ENCODE measurements at places on chromosomes 5 and 9.

- no peaks in the 10 kb centered on the region for H3K27me3 ChIP-seq
- no peak for DNase-seq
- no peak overlapping the region for H3K27ac ChIP-seq
Measured at GRCh38 chr5:23274171-23274570, 233.2 kb upstream of the PRDM9 start.

DNA sequence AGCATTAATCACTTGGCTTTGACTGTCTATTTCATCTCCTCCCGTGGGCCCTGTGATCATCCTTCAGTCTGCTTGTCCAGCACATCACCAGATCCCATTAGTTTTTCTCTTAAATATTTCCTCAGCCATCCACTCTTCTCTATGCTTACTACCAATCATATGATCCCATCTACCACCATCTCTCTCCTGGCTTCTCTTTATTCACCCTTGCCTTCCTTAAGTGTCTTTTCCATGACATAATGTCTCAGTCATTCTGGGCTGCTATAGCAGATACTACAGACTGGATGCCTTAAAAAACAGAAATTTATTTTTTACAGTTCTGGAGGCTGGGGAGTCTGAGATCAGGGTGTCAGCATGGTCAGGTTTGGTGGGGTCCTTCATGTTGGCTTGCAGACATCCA lies 208.4 kb upstream of the PPP1R2B start:
- no peaks in the 10 kb centered on the region for H3K27me3 ChIP-seq
- no peaks in the 10 kb centered on the region for H3K4me1 ChIP-seq
- no peak overlapping the region for H3K27ac ChIP-seq
- H3K4me3 ChIP-seq = no peak overlapping the region
- no peaks in the 10 kb centered on the region for H3K36me3 ChIP-seq

DNA sequence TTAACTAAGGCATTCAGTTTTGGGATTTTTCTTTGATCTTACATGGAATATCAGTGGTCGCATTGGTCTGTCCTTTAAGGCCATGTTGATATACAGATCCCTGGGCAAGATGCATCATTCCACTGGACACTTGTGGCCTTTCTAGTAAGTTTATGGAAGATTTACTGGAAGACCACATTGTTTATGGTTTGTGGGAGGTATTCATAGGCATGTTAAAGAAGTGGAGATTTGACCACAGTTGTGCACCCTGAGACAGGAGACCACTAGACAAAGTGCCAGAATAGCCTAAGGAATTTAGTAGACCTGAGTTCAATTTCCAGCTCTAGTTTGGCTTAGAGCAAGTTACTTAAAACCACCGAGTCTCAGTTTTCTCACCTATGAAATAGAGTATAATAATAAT lies 383.1 kb upstream of the PAPPA start:
- no peak overlapping the region for H3K4me3 ChIP-seq
- H3K4me1 ChIP-seq = no peaks in the 10 kb centered on the region
- no peak overlapping the region for H3K27ac ChIP-seq
- DNase-seq = no peak
- no peaks in the 10 kb centered on the region for H3K36me3 ChIP-seq
- H3K27me3 ChIP-seq = no peaks in the 10 kb centered on the region

DNA sequence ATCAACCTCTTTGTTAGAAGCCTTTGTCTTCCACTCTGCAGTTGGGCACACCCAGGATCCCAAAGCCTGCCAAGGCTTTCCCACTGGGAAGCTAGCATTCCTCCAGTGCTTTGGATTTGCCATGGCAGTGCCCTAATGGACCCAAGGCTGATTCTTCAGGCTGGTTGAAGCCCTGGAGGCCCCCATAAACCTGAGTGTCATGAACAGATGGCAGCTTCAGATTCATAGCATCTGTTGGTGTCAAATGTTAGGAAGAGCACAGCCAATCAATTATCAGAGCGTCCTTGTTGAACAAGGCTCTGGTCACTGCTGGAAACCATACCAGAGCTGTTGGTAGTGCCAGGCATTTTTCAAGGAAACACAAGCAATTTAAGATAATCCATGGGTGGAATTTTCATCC lies 241.1 kb upstream of the KLF4 start:
- no peaks in the 10 kb centered on the region for H3K27me3 ChIP-seq
- no peak overlapping the region for H3K4me3 ChIP-seq
- H3K4me1 ChIP-seq = peaks cover 14% of the 10 kb centered on the region
- no peaks in the 10 kb centered on the region for H3K36me3 ChIP-seq
- H3K27ac ChIP-seq = no peak overlapping the region

- H3K27me3 ChIP-seq = peaks cover 7% of the 10 kb centered on the region
- H3K4me1 ChIP-seq = peaks cover 6% of the 10 kb centered on the region
- peak overlapping the region; percentile 68 for H3K27ac ChIP-seq
- no peaks in the 10 kb centered on the region for H3K36me3 ChIP-seq
- peak overlapping the region; percentile 30 for H3K4me3 ChIP-seq
Measured at GRCh38 chr5:181160152-181160754, 12.9 kb downstream of the OR2V2 start.

GRCh38 chr9:117511852-117512481 lies 97.1 kb upstream of the ASTN2 start:
- DNase-seq = no peak
- no peak overlapping the region for H3K4me3 ChIP-seq
- no peaks in the 10 kb centered on the region for H3K36me3 ChIP-seq
- no peaks in the 10 kb centered on the region for H3K27me3 ChIP-seq
- no peak overlapping the region for H3K27ac ChIP-seq

GRCh38 chr9:115157245-115157674 lies 39.3 kb upstream of the TNC start:
- no peak overlapping the region for H3K27ac ChIP-seq
- no peak overlapping the region for H3K4me3 ChIP-seq
- no peaks in the 10 kb centered on the region for H3K27me3 ChIP-seq
- H3K36me3 ChIP-seq = no peaks in the 10 kb centered on the region

DNA sequence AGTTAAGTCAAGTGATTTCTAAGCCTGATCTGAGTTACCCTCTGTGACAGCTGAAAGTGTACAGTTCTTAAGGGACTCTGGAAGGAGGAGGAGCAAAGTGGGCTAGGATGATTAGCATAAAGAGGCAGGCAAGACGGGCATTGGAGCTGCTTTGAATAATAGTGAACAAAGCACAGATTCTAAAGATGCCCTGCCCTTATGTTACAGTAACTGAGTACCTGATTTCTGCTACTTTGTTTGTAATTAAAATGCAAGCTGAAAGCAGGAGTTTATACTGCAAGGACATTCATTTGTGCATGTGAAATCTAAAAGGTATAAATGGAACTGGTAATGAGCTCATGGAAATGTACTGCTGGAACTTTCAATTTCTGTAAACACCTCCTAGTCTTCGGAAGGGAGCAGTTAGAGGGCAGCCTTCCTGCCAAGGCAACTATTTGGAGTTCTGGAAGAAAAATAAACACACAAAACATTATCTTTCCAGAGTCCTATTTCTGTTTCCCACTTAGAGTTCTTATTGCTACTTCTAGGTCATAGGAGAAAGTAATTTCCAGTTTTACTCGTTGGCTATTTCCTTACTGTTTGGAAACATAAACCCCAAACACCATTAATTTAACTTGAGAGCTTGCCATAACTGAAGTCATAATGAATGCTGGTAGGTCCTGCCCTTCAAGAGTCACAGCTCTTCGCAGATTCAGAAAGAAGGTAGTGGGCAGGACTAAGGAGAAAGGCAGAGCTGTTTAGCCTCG lies at the start of gene RANBP3L:
Gene RANBP3L (minus strand): TSS at position 45 of the 746 bp plus-strand sequence. CDS start 486 bp downstream, outside the sequence.
- peaks cover 20% of the 10 kb centered on the region for H3K4me1 ChIP-seq
- no peaks in the 10 kb centered on the region for H3K36me3 ChIP-seq
- H3K27me3 ChIP-seq = no peaks in the 10 kb centered on the region
- peak within 1 kb of the TSS; percentile 70 for H3K27ac ChIP-seq
- H3K4me3 ChIP-seq = peak within 1 kb of the TSS; percentile 37

GRCh38 chr9:126295082-126295477 lies 31.5 kb upstream of the MVB12B start:
- DNase-seq = no peak
- H3K4me3 ChIP-seq = no peak overlapping the region
- no peaks in the 10 kb centered on the region for H3K36me3 ChIP-seq
- H3K27me3 ChIP-seq = peaks cover 9% of the 10 kb centered on the region
- no peak overlapping the region for H3K27ac ChIP-seq

DNA sequence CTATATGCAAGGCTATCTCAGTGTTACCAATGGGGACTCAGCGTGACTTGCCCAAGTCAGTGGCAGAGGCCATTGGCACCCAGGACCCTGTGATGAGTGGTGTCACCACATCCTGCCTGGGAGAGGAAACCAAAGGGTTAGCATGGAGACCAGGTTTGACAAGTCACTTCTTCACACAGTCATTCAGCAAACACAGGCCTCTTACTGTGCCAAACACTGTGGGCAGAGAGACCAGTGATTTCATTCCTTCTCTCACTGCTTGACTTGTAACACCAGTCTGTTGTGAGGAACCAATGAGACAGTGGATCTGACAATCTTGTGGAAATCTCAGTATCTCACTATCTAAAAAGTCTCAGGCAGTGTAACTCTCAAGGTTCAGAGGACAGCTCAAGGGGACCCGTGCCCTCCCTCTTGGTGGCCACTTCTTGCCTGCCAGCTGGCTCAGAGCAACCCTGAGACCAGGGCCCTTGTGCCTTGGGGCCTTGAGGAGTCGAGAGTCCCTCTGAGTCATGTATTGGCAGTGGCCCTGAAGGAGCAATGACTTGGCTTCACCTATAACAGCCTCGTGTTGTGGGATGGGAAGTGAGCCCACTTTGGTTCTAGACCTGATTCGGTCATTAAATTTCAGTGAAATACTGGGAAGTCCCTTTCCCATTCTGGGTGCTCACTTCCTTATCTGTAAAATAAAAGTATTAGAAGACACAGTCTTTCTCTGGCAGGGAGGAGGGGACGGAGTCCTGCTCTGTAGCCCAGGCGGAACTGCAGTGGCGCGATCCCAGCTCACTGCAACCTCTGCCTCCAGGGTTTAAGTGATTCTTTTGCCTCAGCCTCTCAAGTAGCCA lies 1.6 kb downstream of the FABP6 start:
- no peak overlapping the region for H3K4me3 ChIP-seq
- no peaks in the 10 kb centered on the region for H3K27me3 ChIP-seq
- peak overlapping the region; percentile 41 for H3K27ac ChIP-seq
- DNase-seq = peak; percentile 70

GRCh38 chr5:176400382-176401156 lies 12.0 kb downstream of the HIGD2A start:
- no peak overlapping the region for H3K27ac ChIP-seq
- no peak for DNase-seq
- peaks cover 1% of the 10 kb centered on the region for H3K4me1 ChIP-seq
- H3K36me3 ChIP-seq = peaks cover 36% of the 10 kb centered on the region

Data from lower lobe of right lung (tissue), 2 donors.